NCI-H2081 treated with DMSO at 0.1 percent for 48 hours (cell line): ENCODE measurements at places on chromosomes 6 and 20.

- no peak for DNase-seq
These were observed 102.3 kb downstream of the RPP40 start for GRCh38 chr6:4901386-4902061.

GRCh38 chr6:19524366-19525186, 312.6 kb upstream of the ID4 start:
- no peak for DNase-seq

DNA sequence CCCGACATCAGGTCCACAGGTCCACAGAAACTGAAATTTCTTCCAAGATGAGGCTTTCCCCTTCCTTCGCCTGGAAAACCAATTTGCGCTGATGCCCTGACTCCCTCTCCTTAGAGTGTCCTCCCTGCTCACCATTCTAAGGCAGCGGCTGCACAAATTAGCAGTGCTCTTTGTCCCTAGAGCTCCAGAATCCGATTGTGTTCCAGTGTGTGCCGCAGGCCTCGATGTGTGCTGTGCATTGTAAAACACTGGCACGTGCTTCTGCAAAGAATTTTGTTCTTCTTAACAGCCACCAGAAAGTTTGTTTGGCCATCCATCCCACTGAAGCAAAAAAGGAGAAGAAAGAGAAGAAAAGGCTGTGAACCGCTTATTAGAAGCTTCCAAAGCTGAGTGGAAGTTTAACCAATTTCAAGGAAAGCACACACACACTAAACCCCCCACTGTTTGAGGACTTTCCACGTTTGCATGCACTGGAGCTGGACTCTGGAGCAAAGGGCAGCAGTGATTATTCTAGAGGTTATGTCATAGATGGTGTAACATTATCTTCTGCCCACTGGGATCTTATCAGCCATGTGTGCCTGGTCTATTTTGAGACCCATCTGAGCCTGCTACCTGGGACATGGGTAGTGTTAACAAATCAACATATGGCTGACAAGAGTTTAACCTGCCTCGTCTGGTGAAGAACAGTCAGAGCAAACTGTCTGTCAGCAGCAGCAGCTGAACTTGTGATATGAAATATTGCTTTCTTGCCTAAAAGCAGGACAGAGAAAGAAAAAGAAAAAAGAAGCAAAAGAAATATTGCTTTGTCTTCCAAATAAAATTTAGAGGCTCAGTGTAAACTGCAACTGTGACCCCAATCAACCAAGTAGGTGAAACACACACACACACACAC, 64.9 kb upstream of the RREB1 start:
- DNase-seq, result no peak

DNA sequence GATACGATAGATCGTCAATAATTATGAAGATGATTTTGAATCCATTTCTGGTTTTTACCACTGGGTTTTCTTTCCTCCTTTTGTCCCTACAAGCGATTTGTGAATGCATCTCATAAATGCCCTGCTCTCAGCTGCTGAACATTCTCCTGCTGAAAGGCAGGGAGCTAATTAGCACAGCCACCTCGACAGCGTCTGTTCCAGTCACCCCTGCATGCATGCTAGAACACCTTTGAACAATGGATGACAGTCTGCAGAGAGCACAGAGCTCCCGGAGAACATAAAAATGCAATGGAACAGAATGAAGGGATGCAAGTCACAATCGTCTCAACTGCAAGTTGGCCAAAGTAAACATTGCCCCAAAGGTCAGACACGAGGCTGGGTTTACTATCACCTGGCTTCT, 105.8 kb downstream of the SLC35B3 start:
- no peak for DNase-seq

DNA sequence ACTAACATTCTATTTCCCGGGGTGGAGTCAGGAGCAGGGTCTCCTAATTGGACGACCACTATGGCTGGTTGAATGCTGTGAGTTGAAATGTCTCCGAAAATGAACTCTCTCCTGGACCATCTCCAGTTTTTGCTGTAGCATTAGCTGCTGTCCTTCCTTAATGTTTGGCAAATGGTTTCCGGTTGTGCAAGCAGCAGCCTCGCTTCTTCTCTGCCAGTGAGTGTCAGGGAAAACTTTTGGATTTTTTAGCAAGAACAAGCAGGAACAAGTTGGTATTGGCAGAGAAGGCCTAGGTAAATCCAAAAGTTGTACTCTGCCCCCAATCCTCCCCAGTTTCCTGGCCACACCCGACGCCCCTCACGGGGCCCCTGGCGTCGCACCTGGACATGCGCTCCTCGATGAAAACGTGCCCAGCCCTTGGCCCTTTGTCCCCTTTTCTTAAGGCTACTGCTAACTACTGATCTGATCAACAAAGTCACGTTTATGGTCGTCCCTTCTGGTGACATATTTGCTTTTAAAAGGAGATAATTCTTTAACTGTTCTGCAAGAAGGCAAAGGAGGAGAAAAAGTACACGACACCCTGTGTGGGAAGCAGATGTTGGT, 103.2 kb downstream of the ARMC2 start:
- DNase-seq, result no peak
